Psoas muscle (tissue), 8 donors: ENCODE measurements at places on chromosomes 1 and 21.
A peak's percentile ranks its signal among the peaks of the same experiment; 100 is the strongest.

DNA sequence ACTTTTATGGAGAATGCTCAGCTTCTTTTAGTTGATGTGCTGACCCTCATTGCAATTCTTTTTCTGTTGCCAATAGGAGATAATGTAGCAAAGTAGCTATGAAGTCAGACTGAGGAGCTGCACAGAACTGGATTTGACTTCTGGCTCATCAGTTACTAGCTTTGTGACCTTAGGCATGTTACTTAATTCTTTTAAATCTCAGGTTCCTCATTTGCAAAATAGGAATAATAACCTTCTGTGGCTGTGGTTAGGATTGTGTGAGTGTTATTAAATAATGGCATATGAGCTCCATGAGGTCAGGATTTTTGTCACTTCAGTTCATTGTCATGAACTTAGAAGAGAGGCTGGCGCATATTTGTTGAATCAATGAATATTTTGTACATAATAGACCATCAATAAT, 237.6 kb upstream of the SGIP1 start:
- no peak for DNase-seq

- DNase-seq: no peak
These were observed 79.6 kb downstream of the PSMG1 start for GRCh38 chr21:39103689-39104088.

- DNase-seq: no peak
These were observed 24.1 kb upstream of the NPHP4 start for GRCh38 chr1:6016191-6016865.

DNA sequence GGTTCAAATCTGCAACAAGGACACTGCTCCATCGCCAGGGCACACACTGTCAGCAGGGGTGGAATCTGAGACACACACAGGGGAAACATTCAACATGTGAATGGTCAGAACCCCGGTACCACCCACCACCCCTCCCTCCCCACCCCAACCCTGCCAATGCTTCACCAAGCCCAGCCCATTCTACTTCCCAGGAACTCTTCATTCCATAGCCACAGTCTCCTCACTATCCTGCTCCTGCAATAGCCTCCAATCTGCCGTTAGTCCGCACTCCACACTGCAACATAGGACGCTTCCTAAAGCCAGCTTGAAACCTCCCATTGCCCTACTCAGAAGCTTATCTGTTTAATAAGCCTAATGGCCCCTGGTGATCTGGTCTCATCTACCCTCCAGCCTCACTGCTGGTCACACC, 7.5 kb upstream of the RAB3B start:
- DNase-seq: no peak

- peak; percentile 98 for DNase-seq
These were observed at the start of gene TAF13 for GRCh38 chr1:109075531-109076490. TSS of gene TAF13 (minus strand) at chr1:109076003. CDS start at chr1:109075947, 56 bp downstream.

GRCh38 chr1:9382643-9383491, 90.2 kb downstream of the SPSB1 start:
- no peak for DNase-seq

GRCh38 chr1:237281481-237281880, 239.5 kb downstream of the RYR2 start:
- DNase-seq: no peak

- DNase-seq: peak; percentile 56
These were observed 59.4 kb downstream of the SYT6 start for GRCh38 chr1:114094363-114094634.

DNA sequence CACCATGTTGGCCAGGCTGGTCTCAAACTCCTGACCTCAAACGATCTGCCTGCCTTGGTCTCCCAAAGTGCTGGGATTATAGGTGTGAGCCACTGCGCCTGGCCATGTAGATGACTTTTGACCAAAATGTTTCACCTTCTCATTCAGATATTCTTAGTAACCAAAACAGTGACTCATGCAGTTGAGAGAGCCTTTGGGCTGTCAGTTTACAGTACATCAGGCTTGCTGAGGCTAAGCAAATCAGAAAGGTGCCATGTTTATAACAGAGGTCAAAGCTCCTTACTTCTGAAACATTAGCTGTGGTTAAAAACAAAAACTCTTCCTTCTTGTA, 21.0 kb downstream of the CNIH4 start:
- DNase-seq: no peak

DNA sequence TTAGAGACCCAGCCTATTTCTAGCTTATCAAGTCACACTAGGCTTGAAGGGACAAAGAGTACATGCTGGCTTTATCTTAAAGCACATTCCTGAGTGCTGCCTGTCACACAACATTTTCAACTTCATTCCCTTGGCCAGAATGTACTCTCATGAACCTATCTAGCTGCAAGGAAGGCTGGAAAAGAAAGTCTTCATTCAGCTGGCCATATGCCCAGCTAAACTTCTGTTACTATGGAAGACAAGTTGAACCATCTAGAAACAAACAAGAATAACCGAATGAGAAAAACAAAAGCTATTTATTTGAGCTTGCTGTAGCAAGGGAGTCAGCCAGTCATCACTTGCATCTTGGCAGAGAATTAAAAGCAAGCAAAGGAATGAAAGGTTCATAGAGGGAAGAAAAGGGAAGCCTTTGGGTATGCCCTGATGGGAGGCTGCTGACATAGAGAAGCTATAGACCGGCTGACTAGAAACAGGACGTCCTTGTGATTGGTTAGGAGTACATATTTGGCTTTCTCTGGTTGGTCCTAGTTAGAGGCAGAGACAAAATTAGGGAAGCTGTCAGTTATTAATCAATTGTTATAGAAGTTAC, 108.4 kb downstream of the NEK7 start:
- DNase-seq: no peak

- DNase-seq: no peak
These were observed 13.5 kb upstream of the SYT2 start for GRCh38 chr1:202723708-202724107.

DNA sequence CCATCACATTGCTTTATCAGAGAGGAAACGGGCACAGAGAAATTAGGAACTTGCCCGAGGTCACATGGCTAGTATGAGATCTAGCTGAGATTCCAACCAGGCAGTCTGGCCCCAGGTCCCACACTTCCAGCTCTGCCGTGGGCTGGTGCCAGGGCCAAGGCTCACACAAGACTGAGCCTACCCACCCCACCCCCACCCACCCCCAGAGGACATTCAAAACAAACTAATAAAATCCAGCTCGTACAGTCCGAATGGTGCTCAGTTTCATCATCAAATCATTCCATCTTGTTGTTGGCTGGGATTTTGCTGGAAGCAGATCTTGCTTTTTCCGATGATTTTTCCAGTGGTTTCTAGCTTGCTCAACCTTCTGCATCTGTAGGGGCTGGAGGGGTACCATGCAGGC, 27.9 kb downstream of the MATN1 start:
- peak; percentile 86 for DNase-seq

- DNase-seq: no peak
These were observed 93.9 kb upstream of the KCNA3 start for GRCh38 chr1:110768605-110769004.

GRCh38 chr21:33964706-33965325, 49.2 kb upstream of the ATP5PO start:
- DNase-seq: no peak

GRCh38 chr1:55618199-55618598, 403.0 kb upstream of the USP24 start:
- DNase-seq: no peak

- DNase-seq: no peak
These were observed 4.6 kb upstream of the SPRR4 start for GRCh38 chr1:152965853-152966252.

- DNase-seq: no peak
These were observed 103.2 kb downstream of the EBNA1BP2 start for GRCh38 chr1:43068911-43069310.

DNA sequence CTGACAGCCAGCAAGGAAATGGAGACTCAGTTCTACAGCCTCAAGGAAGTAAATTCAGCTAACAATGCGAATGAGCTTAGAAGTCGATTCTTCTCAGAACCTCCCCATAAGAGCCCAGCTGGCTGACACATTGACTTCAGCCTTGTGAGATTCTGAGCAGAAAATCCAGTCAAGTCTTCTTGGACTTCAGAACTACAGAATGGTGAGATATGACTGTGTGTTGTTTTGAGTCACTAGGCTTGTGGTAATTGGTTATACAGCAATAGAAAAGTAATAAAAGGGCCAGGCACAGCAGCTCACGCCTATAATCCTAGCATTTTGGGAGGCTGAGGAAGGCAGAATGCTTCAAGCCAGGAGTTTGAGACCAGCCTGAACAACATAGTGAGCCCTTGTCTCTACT, 161.8 kb upstream of the IVNS1ABP start:
- no peak for DNase-seq

DNA sequence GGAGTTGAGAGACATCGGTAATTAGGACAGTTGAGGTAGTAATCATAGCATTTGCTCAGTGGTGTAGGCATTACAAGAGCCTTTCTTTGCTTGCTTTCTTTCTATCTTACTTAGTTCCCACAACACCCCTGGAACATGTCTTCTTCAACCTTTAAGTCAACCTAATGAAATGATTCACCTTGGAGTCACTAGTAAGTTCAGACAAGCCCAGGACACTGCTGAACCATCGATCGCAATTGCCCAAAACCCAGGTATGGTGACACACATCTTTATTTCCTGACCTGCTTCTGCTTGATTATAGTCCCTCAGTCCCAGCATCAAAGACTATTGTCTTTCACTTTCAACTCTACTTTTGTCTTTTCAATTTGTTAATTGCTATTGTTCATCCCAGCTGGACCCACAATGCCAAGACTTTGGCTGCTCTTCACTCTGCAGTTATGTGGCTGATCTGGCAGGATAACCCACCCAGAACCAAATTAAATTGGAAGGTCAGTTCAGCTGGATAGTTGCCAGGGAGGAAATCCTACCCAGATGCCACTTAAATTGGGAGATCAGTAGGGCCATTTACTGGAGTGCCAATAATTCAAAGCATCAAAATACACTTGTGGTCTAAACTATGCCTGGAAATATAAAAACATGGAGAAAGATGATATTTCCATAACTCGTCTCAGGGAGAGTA, 272.9 kb downstream of the RWDD3 start:
- no peak for DNase-seq

- no peak for DNase-seq
These were observed 95.3 kb downstream of the HIVEP3 start for GRCh38 chr1:41823471-41823870.

DNA sequence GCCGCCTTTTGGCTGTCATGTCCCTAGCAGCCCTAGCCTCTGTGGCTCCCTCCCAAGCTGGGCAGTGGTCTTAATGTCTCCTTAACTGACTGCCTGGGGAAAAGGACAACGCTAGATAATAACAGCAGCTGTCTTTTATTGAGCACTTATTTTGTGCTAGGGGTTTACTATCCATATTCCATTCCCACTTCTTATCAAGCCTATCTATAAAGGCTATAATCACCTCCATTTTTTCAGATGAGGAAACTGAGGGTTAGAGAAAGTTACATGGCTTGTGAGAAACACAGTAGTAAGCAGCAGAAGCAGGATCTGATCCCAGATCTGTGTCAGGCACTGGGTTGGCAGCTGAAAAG, 6.2 kb downstream of the SH3BGRL3 start:
- no peak for DNase-seq

GRCh38 chr1:201756406-201756805, 72.6 kb upstream of the IPO9 start:
- DNase-seq: no peak

DNA sequence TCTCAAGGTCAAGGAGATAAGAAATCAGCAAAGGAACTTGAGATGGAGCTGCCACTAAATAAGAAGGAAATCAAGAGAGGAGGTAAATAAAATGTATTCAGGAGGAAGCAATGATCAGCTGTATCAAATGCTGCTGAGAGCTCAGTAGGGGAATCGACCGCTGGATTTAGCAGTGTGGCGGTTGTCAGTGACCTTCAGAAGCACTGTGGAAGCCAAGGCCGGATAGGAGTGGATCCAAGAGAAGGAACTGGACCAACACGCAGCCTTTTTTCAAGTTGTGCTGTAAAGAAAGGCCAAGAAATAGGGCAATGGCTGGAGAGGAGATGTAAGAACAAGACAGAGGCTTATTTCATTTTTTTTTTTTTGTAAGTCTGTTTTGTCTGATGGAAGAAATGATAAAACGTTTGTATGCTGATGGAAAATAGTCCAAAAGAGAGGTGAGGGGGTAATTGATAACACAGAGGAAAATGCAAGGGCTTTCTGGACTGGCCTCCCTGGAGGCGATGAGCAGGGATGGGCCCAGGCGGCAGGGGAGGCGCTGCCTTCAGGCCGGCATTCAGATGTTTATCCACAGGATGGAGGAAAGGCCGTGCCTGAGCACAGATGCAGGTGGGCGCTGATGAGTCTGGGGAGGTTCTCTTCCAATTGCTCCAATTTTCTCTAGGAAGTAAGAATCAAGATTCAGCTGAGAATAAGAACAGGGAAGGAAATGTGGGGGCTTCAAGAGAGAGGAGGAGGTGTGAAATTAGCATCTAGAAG, 17.5 kb upstream of the FAM43B start:
- no peak for DNase-seq

- DNase-seq: no peak
These were observed 106.7 kb upstream of the ADAR start for GRCh38 chr1:154714638-154715037.

DNA sequence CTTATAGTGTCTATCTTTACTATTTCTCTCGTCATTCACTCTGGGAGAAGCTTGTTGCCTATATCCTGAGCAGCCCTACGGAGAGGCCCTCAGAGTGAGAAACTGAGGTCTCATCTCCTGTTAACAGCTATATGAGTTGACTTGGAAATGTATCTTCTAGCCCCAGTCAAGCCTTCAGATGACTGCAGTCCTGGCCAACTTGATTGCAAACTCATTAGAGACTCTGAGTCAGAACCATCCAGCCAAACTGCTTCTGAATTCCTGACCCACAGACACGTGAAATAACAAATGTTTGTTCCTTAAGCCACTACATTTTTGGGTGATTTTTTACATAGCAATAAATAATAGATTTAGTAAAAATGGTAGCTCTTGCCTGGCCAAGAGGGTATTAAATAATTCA, 3.9 kb upstream of the ZBED6 start:
- no peak for DNase-seq

- DNase-seq: no peak
These were observed 16.4 kb downstream of the S100A7 start for GRCh38 chr1:153444078-153444477.

DNA sequence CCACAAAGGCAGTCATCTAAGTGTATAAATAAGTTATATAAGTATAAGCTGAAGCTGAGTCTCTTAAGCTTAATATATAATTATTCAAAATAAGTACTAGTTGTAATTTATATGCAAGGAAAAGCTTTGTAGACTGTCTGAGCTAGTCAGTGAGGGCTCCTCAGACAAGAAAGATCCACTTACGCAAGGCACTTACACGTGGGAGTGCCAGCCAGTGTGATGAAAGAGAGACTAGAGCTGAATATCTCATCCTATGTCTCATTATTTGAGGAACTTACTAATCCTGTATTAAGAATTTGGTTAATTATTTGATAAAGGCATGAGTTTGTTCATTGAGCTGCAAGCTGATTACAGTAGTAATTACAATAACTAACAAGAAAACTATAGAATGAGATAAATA, 146.9 kb downstream of the PDE4B start:
- no peak for DNase-seq
